ENCODE measurements at places on chromosomes 16 and 17. TPM values are rescaled to one million over a fixed set of nuclear protein-coding genes. Genes with fewer than 3 reads are reported as not detected.

DNA sequence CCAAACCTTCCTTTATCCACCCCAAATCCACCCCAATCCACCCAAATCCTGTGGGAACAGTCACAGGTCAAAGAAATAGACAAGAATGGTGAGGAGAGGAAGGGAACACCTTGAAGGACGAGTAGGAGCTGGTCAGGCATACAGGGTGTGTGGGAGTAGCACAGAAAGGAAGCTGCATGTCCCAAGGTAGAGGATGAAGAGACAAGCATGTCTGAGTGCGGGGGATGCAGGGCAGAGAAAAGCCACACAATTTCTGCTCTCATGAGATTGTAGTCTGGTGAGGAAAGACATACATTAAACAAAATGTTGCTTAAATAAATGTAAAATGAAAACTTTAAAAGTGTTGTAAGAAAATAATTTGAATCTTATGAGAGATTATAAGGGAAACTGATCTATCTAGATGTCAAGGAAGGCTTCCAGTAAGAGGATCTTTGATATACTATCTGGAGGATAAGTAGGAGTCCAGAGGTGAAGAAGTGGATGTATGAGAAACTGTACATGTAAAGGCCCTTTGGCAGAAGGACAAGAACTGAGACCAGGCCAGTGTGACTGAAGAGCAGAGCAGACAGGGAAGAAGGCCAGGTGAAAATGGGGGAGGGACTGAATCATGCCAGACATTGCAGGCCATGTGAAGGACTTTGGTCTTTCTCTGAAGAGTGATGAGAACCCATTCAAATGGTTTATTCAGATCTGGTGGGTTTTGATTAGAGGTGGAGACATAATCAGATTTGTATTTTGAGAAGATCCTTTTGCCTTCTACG, 18.6 kb downstream of the TMEM98 start:
- DNase-seq, result no peak

- no peak for DNase-seq
Measured at GRCh38 chr17:82274134-82275020, 877 bp upstream of the CSNK1D start.

DNA sequence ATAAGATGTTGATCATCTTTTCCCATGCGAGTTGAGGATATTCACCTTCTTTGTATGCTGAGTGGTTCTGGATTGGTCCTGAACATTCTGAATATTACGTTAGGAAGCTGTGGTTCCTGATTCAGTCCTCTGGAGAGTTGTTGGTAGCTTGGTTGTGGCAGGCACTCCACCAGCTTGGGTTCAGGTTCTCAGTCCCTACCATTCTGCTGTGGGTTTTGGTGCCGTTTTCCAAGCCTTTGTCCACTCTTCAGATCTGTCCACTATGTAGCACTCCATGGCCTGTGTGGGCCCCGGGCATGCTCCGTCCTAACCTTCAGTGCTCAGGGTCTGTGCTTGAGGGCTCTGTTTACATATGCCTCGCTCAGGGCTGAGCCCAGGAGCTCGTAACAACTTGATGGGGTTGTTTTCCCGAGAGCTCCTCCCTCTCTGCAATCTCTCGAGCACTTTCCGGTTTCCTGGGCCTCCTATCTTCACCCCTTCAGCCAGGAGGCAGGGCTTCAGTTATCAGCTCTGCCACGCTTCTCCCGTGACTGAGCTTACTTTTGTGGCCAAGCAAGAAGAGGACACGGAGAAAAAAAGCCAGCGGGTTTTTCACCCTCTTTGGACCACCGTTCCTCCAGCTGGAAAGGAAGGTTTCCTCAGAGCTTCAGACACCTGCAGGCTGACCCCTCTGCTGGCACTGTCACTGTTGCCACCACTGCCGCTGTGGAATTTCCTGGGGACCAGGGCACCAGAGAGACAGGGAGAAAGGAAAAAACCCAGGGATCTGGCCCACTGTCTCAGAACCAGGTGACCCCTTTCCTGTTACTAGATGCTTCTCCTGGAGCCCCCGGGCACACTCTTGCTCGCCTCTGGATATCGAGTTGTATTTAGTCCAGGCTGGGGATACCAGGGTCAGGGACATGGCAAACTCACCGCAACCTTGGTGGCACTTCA, 19.6 kb downstream of the KIAA0513 start:
- DNase-seq, result no peak

DNA sequence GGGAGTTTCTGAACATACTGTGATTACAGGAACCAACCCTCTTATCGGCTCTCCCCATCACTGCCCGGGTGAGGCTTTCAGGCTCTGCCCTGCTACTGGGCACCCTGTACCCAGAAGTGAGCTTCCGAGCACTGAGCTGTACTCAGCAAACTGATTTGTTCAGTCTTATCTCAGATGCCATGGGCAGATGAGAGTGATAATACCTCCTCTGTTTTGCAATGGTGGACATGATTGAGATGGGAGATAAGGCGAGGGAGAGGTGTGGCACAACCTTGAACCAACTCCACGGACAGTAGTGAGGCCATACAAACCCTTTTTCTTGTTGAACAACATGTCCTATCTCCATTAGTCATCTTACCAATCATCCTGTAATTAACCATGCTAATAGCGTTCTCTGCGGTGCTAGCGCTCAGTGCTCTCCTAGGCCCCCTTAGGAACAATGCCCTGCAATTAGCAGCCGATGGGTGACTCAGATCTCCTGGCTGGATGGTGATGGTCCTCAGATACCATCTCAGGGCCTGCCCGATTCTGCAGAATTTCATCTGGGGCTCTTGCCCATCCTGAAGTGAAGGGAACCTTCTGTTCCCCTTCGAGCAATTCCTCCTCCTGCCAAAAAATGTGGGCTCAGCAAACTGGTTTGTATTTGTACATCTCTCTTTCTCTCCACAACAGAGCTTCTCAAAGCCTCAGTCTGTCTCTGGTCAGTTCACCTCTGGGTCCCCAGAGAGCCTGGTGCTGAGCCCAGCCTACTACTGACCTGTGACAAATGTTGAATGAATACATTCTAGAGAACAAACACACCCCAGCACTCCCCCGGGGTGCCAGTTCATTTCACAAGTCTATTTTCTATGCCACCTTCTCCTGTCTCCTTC, 139.3 kb upstream of the IRX3 start:
- DNase-seq, result no peak

DNA sequence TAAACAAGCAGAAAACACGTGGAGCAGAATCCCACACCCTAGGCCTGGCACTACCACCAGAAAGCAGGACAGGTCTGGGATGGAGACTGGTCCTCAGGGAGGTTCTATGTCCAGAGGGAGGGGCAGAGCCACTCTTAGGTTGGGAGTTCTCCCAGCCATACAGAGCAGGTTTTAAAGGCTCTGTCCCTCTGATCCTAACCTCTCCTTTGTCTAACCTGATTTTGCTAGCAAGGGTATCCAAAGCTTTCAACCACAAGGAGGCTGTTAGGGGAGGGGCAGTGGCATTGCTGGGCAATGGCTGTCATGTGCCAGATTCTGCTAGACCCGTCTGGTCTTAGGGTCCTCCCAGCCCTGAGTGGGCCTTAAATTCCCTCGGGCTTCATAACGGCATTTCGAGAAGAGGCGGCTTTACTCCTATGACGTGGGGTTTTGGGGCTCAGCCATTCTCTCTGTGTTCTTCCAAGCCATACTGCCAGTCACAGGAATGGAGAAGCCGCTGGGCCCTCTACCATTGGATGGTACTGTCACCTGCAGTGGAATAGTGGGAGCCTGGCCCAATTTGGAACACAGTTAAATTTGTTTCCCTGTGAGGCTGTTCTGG, 5.7 kb downstream of the TPPP3 start:
- no peak for DNase-seq

GRCh38 chr17:40014375-40014980, 762 bp upstream of the CSF3 start:
- DNase-seq, result no peak

DNA sequence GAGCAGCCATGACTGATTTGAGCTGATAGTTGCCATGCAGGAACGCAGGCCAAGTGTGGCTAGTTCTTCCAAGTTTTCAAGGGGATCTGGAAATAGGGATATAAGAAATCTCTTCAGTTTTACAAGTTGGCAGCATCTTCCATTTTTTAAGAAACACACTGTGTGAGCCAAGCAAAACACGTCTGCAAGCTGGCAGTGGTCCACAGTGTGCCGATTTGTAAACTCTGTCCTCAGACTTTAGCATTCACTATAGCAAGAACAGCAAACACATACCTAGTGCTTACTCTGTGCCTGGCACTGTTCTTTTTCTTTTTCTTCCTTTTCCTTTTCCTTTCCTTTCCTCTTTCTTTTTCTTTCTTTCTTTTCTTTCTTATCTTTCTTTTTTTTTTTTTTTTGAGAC, 2.9 kb downstream of the ORAI3 start:
- peak; percentile 66 for DNase-seq

GRCh38 chr17:15303851-15304250, 37.5 kb downstream of the TEKT3 start:
- DNase-seq, result no peak

DNA sequence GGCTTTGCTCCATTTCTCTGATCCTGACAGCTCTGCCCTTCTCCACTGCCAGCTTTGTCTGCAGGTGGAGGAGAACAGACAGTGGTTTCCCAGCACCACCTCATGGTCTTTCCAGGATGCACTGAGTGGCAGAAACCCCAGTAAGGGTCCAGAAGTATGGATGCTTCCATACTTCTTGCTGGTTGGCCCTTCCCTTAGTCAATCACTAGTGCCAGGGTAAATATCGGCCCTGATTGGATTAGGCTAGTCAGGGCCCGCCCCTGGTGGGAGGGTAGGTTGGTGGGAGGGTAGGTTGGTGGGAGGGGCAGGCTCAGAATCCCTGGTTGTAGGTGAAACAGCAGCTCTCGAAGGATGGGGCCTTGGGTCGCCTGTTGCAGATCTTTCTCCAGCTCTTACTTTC, 10.2 kb downstream of the RNF213 start:
- no peak for DNase-seq

- DNase-seq, result no peak
Measured at GRCh38 chr16:87325423-87325858, 8.2 kb upstream of the C16orf95 start.

DNA sequence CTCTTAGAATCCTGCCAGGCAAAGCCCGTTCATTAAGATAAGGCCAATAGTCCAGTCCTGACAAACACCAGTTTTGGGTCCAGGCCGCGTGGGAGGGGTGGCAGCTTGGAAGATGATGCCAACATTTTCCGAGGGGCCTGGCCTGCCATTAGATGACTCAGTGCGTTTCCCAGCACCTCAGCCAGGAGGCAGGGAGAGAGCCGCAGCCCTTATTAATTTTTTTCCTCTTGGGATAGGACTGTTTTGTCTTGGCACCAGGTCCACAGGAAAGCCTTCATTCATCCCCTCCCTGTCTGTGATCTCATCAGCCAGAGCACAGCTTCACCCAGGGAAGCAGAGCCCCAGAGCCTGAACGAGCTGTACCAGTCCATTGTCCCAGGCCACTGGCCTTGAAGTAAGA, 4.7 kb upstream of the NDEL1 start:
- DNase-seq, result no peak

The ASGR1 gene
- total RNA-seq, result not detected

The VMP1 gene
- total RNA-seq, result 39.2 TPM
